ENCODE measurements at places on chromosomes 3 and 15.

DNA sequence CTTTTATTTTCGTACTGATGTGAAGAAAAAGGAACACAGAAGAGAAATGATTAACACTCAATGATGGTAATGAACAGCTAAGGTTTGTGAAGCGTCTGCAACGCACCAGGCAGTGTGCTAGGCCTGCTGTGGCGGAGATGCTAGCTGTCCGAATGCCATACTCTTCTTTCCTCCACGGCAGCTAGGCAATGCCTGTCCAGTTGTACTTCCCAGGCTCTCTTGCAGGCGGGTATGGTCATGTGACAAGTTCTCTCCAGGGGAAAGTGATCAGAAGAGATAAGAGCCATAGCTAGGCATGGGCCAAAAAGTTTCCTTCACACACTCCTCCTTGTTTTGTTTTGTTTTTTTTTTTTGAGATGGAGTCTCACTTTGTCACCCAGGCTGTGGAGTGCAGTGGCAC is 6.7 kb downstream of the TADA3 start:
- no peak for DNase-seq

DNA sequence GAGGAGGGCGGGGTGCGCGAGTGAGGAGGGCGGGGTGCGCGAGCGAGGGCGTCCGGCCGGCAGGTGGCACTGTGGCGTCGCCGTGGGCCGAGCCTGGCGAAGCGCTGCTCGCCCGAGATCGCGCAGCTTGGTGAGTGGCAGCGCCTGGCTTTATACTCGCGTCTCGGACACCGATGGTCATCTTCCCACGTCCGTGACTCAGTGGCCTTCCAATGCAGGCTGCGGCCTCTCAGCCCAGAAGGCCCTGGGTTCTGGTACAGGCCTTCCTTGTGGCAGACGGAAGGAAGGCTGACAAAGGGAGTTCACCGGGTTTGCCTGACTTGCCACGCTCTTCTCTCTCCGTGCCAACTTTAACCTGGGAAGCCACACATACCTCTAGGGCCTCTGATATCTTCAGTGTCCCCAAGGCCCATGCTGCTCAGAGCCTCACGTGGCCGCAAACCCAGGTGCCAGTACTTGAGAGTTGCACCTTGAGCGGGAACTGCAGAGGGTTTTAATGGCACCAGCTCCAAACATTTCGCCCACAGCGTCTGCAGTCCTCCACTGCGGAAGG is 195.3 kb upstream of the LYSMD4 start:
- peak; percentile 83 for DNase-seq

DNA sequence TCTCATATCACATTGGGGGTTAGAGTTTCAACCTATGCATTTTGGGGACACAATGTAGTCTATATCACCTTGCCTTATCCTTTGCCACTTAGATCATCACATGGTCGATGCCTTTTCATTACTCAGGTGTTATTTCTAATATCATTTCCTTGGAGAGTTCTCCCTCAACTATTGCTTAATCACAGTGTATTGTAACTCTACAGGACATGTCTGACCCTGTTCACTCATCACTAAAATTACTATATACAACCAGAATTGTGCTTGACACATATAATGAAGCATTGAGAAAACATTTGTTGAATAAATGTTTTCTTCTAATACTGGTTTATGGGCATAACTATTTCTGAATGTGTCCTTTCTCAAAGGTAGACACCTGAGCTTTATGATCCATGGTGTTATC is 207.4 kb downstream of the EPHA6 start:
- no peak for DNase-seq

GRCh38 chr3:9897408-9898372 is 5.0 kb upstream of the IL17RE start:
- no peak for DNase-seq

GRCh38 chr15:89196994-89197393 is 24.4 kb downstream of the RLBP1 start:
- DNase-seq: peak; percentile 70

GRCh38 chr15:59173194-59173593 is 33.4 kb upstream of the LDHAL6B start:
- no peak for DNase-seq
